ENCODE measurements at places on chromosomes 11 and 22.

DNA sequence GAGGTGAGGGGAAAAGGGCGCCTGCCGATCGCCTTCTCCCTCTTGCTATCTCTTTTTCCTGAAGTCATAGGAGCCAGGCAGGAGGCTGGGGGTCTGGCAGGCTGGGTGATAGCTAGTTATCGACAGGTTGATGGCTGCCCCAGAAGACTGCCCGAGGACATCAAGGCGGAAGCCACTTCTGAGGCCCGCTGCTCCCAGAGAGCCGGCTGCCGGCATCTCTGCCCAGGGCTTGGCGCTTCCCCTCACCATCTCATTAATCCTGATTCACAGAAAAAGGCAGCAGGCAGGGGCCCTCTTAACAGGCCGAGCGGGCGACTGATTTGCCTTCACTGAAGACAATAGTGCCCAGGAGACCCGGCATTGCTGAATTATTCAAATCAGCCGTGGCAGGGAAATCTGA, 124.2 kb downstream of the MIAT start:
- DNase-seq = no peak

- DNase-seq = no peak
These were observed 36.9 kb downstream of the NXPE1 start for GRCh38 chr11:114522818-114523217.

GRCh38 chr22:43620197-43620596, 191.9 kb downstream of the EFCAB6 start:
- DNase-seq = no peak

DNA sequence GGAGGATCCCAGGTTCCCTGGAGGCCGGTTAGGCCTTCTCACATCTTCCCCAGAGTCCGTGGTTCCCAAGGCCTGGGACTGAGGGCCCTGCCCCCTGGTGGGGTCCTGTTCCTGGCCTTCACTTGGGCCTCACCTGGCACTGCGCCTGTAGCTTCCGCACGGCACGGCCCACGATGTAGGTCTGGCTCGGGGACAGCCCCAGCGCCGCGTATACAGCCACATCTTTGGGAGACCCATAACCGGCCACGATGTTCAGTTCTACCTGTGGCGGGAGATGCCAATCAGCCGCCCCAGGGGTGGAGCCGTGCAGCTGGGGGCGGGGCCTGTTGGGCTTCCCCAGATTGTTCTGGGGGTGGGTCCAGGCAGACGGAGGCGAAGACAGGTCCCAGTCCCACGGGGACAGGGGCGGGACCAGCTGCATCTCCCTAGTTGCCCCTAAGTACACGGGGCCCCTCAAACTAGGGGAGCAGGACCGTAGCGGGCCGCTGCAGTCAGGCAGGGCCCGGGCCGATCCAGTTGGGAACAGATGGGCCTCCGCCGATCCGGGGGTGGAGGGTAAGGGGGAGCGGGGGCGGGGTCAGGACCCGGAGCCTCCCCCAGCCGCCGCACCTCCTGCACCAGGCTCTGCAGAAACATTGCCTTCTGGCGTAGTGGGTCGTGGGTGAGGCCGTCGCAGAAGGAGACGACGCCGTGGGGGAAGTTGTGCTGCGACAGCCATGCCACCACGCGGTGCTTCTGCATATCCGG, 10.1 kb downstream of the AIP start:
- DNase-seq = peak; percentile 68

GRCh38 chr22:43740587-43741270, 71.4 kb downstream of the EFCAB6 start:
- no peak for DNase-seq

- peak; percentile 85 for DNase-seq
These were observed 11.0 kb upstream of the CERK start for GRCh38 chr22:46748908-46749675.

All from activated effector memory CD4-positive, alpha-beta T cell treated with anti-CD3 and anti-CD28 coated beads, Interleukin-2, amount 50 U/mL, for 16 hours (primary cell).